NCI-H774 (cell line): ENCODE measurements at places on chromosomes 7 and 10.

DNA sequence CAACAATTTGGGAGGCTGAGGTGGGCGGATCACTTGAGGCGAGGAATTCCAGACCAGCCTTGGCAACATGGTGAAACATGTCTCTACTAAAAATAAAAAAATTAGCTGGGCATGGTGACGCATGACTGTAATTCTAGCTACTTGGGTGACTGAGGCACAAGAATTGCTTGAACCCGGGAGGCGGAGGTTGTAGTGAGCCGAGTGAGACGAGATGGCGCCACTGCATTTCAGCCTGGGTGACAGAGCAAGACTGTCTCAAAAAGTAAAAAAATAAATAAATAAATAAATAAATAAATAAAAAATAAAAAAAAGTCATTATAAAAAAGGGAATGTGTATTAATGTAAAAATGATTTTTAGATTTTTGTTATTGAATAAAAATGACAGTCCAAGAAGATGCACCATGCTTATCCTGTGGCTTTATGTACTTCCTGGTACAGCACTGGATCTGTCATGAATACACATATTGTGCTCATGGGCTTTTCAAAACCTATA lies 658.8 kb upstream of the LRRN3 start:
- no peak for DNase-seq

- DNase-seq = no peak
These were observed 519.3 kb upstream of the PFKP start for GRCh38 chr10:2548071-2548470.

- no peak for DNase-seq
These were observed 52.8 kb upstream of the KLF6 start for GRCh38 chr10:3837647-3838459.

DNA sequence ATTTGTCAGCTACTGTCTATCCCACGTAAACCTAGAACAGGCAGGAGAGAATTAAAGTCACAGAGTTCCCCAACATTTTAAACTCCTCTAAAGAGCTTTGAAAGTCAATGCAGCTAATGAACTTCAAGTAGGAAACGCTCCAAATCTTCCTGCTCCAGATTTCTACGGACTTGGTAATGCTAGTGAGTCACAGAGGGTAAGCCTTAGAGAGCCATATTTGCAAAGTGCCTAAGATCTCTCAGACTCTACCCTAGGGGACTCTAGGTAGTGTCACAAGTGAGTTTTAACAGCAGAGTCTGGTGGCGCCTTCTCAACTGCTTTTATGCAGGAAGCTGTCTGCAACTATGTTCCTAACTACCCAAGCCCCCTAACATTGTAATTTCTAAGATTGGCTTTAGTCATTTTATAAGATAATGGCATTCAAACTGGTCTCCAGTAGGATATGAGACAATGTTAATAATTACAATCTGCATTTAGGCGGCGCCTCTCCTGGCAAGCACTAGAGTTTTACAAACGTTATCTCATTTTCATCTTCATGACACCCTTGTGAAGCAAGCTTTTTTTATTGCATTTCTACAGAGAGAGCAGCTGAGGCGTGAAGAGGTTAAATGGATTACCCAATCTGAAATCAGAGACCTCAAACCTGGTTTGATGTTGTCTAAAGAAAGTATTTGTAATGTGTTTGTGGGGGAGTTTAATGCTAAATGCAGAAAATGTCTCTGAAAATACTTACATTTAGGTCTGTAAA lies 22.0 kb upstream of the FZD1 start:
- DNase-seq = no peak

GRCh38 chr7:32072397-32072796 lies 2.2 kb upstream of the PDE1C start:
- no peak for DNase-seq

DNA sequence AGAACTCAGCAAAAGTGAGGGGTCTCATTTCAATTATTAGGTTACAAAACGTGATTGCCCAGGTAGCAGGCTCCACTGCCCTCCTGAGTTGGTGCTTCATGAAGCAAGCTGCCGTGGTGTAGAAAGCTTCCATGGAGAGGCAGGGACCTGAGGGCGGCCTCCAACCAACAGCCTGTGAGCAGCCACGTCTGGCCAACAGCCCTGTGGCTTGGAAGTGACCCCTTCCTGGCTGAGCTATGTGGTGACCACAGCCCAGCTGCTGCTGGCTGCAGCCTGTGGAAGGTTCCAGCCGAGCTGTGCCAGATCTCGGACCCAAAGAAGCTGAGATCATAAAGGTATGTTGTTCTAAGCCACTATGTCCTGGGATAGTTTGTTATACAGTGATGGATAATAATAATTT lies 122.5 kb upstream of the KLF6 start:
- DNase-seq = no peak

GRCh38 chr7:127366680-127367079 lies 25.8 kb downstream of the ZNF800 start:
- no peak for DNase-seq

- no peak for DNase-seq
These were observed 115.5 kb upstream of the GNAI1 start for GRCh38 chr7:80018941-80019808.

DNA sequence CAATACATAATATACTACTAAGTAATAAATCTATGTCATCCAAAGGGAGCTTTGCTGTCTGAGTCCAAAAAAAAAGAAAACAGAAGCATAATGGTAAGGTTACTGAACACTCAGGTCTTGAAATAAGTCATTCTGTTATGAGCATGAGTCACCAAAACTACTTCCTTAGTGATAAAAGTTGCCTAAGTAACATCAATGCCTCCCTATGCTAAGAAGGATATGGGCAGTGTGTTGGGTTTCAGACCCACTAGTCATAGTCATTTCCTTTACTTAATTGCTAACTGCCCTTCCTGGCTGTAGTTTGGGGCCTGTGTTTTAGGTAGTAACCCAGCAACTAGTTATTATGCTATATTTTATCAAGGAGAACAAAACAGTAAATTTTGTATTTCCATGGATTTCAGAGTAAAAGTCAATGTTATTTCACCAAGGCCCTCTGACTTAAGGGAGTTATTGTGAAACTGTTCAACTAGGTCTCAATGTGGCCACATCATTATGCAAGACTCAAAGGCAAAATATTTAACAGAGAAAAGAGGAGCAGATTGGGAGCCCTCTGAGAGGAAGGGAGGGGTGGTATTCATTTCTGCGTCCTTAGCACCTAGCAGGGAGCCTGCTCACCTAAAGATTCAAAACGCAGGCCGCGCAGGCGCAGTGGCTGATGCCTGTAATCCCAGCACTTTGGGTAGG lies 11.7 kb upstream of the VIM start:
- DNase-seq = no peak

DNA sequence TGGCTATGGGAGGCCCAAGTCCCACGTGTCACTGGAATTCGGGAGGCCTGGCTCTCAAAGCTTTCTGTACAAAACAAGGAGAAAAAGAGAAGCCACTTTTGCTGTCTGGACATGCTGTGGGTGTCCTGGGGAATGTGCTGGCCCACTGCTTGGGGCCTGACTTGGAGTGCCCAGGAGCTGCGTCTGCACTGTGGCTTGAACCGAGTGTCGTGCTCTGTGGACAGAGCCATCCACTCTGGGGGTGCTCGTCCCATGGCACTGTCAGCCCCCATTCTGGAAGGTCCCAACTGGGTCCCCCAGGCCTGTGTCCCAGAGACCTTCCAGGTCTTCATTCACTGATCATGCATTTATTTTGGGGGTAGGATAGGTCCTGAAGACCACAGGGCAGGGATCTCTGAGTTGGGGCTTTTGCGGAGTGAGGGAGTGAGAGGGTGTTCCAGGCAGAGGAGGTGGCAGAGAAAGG lies 138.0 kb downstream of the LHPP start:
- DNase-seq = no peak
